ENCODE measurements at places on chromosomes 16 and 17.

DNA sequence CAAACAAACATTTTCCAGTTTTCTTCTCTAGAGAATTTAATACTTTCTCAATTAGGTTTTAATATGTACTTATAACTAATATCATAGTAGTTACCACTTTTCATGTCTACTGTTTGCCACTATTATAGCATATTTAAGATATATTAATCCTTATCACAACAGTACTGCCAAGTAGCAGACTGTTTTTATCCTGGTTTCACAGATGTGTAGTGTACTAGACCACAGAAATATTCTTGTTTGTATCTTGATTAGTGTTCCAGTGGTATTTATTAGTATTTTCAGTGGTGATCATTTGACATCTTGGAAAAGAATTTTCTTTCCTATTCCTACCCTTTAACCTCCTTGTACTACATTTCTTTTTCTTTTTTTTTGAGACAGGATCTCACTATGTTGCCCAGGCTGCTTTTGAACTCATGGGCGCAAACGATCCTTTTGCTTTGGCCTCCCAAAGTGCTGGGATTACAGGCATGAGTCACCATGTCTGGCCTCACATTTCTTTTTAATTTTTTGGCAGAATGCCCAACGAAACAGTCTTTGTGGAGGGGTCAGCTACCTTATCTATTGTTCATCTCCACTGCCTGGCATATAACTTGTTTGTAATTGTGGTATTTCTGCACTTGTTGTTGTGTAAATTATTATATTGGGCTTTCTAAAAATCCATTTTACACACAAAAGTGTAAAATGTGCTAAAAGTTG lies 27.2 kb downstream of the MAP2K4 start:
- DNase-seq: no peak

DNA sequence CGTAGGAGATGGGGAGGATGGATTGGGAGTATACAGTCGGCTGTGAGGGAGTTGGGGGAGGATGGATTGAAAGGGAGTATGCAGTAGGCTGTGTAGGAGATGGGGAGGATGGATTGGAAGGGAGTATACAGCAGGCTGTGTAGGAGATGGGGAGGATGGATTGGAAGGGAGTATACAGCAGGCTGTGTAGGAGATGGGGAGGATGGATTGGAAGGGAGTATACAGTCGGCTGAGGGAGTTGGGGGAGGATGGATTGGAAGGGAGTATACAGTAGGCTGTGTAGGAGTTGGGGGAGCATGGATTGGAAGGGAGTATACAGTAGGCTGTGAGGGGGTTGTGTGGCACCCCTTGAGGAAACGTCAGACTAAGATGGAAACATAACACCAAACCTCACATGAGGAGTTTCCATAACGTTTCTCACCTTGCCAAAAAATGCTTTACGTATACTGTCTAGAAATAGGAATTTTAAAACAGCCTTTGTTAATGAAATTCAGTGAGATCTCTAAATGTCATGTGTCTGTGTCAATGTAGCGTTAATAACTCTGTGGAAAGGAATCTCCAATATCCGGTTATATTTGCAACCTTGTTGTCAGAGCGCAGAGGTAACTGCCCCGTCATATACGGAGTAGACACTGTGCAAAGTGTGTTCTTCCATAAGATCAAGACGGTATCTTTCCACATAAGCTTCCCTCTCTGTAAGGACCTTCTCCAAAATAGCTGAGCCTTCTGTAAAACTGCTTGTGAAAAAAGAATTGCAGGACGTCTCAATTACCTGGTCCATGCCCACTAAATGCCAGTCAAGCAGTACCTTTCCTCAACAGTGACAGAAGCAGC lies 6.3 kb upstream of the VPS53 start:
- DNase-seq: no peak

DNA sequence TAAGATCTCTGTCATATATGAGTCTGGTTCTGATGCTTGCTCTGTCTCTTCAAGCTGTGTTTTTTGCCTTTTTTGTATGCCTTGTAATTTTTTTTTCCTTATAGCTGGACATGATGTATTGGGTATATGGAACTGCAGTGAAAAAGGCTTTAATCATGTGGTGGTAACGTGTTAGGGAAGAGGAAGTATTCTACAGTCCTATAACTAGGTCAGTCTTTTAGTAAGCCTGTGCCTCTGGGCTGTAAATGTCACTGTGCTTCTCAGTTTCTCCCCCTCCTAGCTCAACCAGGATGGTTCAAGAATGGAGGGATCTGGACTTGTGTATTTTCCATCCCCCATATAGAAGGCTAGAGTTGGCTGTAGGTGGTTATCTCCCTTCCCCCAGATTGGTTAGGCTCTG lies 202.3 kb upstream of the AXIN2 start:
- no peak for DNase-seq

DNA sequence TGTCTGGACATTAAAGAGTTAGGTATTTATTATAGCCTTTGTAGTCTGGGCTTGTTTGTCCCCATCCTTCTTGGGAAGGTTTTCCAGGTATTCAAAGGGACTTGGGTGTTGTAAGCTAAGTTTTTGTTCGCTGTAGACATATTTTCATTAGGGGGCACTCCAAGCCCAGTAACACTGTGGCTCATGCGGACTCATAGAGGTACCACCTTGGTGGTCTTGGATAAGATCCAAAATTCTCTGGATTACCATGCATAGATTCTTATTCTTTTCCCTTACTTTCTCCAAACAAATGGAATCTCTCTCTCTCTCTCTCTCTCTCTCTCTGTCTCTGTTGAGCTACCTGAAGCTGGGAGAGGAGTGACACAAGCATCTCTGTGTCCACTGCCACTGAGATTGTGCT lies 48.9 kb downstream of the ERCC4 start:
- no peak for DNase-seq

DNA sequence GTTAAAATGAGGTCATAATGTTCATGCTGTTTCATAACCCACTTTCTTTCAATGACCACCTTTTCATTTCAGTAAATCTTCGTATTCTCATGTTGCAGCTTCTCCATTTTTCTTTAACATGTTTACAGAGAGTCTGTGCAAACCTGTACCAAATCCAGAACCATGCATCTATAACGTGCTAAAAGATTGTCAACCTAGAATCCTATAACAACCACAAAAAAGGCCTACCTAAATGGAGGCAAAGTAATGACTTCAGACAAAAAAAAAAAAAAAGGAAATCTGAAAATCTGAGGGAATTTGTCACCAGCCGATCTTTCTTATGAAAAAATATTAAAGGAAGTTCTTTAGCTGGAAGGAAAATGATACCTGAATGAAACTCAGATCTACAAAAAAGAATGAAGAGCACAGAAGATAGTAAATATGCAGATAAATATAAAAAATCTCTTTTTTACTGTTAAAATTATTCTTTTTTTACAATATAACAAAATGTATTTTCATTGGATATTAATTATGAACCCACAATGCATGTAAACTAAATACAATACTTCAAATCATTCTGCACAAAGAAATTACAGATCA lies 1.4 kb upstream of the SLFN11 start:
- peak; percentile 5 for DNase-seq

GRCh38 chr17:969811-970355 lies 9.7 kb downstream of the NXN start:
- no peak for DNase-seq

DNA sequence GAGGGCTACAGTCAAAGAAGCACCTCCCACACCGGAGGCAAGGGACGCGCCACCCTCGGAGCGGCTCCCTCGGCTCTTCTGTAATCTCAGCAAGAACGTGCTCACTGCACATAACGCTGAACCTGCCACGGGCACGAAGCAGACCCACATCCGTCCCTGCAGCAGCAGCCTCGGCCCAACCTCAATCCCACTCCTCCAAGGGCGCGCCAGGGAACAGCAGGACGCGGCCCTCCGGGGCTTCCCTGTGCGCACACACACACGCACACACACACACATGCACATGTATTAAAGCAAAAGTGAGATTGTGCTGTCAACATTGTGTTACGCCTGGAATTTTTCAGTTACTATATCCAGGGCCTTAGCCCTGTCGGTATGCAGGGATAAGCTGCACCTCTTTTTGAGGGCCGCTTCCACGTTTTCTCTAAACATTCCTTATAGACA lies 54.0 kb downstream of the TBC1D16 start:
- DNase-seq: no peak

DNA sequence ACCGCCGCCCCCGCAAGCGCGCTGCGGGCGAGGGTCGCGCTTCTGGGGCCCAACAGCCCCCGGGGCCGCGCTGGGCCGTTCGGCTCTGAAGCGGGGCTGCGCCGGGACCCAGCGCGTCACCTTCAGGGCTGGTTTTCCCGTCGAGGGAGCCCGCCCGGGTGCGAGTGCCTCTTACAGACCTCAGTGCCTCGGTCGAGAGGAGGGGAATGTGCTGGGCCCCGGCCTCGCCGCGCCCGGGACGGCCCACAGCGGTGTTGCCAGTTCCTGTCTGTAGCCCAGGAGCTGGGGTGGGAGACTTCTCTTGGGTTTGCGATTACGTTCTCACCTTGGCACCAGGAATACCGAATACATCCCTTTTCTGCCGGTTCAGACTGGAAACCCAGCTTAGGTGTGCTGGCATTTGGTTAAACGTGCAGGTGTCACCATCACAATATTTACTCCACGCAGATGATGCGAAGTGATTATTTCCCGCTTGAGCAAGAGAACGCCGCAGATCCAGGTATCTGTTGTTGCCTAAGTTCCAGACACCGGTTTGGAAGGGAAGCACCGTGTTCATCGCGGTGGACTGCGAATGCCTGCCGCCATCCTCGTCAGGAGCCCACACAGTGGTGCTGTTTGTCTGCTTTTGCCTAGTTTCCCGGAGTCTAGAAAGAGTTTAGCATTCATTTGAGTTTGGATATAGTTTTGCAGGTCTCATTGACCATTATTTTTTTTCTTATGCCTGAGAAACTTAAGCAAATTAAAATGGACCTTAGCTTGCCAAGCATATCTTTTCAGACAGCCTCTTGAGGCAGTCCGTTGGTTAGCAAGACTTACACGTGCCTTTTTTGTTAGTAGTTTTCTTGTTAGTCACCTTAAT lies 914 bp downstream of the MAP1LC3B start:
- no peak for DNase-seq

GRCh38 chr17:46182961-46183360 lies 10.3 kb downstream of the KANSL1 start:
- no peak for DNase-seq

DNA sequence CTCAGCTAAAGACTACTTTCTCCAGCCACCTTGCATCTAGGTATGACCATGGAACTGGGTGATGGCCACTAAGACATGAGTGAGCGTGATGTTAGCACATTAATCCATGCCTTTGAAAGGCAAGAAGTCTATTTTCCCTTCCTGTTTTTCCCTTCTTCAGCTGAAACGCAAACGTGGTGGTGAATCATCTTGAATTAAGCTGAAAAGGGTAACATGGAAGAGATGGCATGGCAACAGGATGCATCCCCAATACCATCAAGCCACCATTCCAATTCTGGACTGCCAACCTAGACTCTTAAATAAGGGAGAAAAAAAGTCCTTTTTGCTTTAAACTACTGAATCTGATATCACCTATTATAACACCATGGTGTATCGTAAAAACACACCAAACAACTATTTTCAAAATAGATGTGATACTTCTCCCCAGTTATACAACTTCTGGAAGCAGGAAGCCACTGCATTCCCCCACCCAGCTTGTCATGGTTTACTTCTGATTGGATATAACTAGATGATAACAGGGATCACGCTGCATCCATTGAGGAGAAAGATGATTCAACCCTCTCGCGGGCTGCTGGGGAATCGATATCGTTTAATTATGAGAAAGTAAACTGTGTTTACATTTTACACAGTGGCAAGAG lies 368.6 kb downstream of the CDH13 start:
- DNase-seq: no peak

DNA sequence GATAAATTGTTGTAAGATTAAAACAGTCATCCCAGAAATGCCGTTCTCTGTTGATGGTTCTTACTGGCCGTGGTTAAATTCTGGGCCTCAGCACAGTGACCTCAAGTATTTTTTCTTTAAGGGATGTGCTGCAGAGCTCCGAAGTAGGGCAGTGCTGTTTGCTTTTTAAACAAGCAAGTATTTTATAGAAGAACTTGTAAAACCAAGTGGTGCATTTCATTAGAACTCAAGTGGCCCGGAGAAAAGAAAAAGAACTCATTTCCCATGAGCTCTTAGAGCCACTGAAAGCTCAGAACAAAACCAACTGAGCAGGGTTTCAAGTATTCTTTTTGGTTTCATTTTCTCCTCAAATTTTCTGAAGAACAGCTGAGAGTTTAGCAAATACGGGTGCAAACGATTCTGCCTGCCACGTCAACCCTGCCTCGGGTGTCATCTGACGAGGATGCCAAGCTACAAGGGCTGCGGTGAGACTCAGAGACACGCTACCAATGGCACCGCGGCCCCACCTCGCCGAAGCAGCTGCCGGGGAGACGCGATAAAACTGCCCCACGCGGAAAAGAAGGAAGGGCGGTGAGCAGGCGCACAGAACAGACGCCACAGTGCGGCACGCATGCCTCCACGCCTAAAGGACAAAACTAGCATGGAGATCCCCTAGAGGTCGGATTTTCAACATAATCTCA lies 6.3 kb downstream of the LMF1 start:
- no peak for DNase-seq

DNA sequence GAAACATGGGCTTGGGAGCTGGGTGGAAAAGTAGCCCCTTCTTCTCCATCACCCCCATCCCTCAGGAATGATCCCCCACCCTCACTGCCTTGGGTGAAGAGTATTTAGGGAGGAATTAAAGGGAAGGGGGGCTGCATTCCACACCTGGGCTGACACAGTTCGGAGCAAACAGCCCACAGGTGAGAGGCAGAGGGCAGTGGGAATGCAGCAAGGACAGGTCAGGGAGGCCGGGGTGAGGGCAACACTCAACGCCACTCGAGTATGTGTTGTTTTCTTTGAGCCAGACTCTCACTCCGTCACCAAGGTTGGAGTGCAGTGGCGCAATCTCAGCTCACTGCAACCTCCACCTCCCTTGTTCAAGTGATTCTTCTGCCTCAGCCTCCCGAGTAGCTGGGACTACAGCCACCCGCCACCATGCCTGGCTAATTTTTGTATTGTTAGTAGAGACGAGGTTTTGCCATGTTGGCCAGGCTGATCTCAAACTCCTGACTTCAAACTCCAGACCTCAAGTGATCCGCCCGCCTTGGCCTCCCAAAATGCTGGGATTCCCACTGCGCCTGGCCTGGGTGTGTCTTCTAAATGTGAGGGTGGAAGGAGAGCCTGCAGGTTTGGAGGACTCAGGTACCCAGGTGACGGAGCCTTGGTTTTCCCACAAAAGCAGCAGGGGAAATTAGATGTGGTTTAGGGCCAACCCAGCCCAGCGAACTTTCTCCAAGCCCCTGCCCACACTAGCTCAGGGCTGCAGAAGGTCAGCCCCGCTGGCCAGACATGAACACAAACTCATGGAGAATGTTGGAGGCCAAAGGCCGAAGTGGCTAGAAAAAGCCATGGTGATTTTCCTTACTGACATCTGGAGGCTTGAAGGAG lies 21.2 kb upstream of the ITGA3 start:
- no peak for DNase-seq

- DNase-seq: no peak
These were observed 6.1 kb downstream of the SEC14L1 start for GRCh38 chr17:77146882-77147281.

- DNase-seq: no peak
These were observed 21.8 kb upstream of the FOXK2 start for GRCh38 chr17:82497483-82498405.

GRCh38 chr16:8935989-8936388 lies 27.7 kb downstream of the USP7 start:
- no peak for DNase-seq

GRCh38 chr17:74119049-74119580 lies 84.4 kb upstream of the RPL38 start:
- DNase-seq: no peak

GRCh38 chr16:66273644-66274334 lies 92.7 kb upstream of the CDH5 start:
- no peak for DNase-seq
